D341Med (cell line): ENCODE measurements at places on chromosomes 3 and 15.

- peak; percentile 34 for DNase-seq
These were observed 283.8 kb downstream of the BBX start for GRCh38 chr3:107806536-107806935.

DNA sequence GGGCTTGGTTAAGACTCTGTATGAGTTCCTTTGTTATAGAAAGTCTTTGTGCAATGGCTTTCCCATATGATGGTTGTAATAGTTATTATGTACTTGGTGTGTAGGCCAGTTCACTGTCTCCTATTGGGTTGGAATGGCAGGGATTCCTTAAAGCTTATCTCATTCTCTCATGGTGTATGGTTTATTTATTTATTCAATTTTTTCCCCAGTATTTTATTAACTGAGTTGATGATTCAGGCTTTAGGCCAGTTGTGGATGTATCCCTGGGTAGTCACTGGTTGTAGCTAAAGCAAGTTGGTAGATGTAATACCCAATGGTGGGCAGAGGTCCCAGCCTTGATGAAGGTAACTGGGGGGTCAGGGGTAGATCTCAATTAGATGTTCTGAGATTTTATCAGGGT lies 349.4 kb downstream of the DOCK3 start:
- no peak for DNase-seq

- no peak for DNase-seq
These were observed 43.9 kb downstream of the SOX14 start for GRCh38 chr3:137807998-137808397.

DNA sequence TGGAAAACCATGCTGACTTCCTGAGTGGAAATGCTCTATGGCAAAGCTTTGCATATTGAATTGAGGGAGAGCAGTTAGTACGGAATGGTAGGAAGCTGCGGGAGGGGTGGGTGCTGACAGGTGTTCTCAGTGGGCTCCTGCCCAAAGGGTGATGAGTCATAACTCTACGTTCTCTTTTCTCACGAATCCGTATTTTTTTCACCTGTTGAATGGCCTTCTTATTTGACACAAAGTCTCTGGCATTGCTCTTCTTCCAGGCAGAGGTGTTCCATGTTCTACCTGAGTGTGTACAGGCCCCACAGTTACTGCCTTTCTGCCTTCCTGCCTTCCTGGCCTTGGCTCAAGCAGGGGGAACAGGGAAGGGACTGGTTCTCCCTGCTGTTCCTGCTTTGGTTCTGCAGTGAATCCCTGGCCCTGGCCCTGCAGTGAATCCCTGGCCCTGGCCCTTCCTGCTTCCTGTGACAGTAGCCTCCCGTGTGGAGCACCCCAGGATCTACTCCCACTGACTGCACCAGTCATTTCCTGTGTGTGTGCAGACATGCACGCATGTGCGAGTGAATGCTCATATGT lies 31.9 kb downstream of the TRAK1 start:
- DNase-seq, result no peak

GRCh38 chr15:63517202-63517601 lies 12.8 kb downstream of the USP3 start:
- no peak for DNase-seq

- no peak for DNase-seq
These were observed 10.4 kb upstream of the ZFYVE19 start for GRCh38 chr15:40796512-40796911.

DNA sequence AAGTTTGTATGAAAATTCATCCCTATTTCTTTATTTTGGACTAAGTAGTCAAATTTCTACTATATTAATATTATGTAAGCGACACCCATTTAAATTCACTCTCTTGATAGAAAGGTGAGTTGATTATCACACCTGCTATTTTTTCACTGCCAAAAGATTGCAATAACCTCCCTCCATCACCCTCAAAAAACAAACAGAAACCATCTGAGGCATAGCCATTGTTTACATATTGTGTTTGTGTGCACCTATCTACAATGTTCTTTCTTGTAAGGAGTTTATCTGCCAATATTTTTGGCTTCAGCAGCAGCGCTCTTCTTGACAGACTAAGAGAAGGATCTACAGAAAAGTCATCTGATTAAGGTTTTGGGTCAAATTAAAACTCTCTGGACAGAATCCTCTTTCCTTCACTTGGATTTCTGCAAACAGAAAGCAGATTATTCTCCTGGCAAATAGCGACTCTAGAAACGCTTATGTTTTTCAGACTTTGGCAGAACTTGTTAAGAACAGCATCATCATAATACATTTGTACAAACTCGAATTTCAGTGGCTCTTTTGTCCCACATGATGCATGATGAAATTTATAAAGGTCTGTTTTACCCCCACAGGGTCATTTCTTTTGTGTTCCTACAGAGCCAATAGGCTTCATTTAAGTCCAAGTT lies 48.6 kb downstream of the KCNMB2 start:
- no peak for DNase-seq

GRCh38 chr3:116299646-116300081 lies 145.6 kb downstream of the LSAMP start:
- DNase-seq, result no peak

GRCh38 chr3:156014489-156014888 lies 105.9 kb upstream of the KCNAB1 start:
- no peak for DNase-seq

GRCh38 chr3:23940775-23941174 lies 4.3 kb upstream of the NR1D2 start:
- no peak for DNase-seq

DNA sequence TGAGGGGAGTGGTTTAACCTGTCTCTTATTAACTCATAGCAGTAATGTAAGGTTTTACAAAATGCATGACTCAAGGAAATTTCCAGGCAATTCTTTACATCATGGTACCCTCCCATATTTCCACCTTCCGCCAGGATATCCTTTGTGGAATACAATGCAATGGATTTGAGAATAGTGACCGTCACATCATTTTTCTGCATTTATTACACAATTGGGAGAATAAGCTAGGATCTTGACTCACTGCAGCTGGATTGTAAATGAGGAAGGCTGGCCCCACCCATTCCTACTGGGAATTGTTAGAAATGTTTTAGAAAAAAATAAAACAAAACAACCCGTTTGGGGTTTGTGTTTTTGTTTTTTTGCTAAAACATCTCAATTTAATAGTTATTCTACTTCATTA lies 97.4 kb downstream of the IMPG2 start:
- no peak for DNase-seq

GRCh38 chr3:69081583-69082262 lies 1.6 kb upstream of the UBA3 start:
- DNase-seq, result peak; percentile 51

GRCh38 chr15:92663250-92663951 lies 7.8 kb upstream of the FAM174B start:
- no peak for DNase-seq

- DNase-seq, result no peak
These were observed 30.9 kb upstream of the MRPS22 start for GRCh38 chr3:139312959-139313358.

DNA sequence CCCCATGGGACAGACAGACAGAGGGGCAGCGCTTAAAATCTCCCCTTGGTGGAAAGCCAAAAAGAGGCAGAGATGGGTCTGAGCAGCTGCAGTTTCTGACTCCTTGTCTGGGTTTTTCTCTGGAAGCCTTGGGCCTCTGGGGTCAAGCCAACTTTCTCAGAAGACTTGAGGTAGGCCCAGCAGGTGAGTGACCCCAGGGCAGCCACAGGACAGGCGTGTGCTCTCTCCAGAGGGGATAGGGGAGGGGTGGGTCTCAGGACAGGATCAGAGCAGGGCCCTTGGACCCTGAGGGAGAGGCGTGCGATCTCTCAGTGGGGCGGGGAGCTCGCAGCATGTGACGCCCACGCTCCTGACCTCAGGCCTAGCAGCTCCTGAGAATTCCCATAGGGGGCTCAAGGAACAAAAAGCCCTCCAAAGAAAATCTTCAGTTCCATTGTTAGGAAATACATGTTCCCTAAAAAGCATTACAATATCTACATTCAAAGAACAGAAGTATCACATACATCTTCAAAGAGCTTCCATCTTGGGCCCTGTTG lies 34.6 kb upstream of the DUSP7 start:
- no peak for DNase-seq

DNA sequence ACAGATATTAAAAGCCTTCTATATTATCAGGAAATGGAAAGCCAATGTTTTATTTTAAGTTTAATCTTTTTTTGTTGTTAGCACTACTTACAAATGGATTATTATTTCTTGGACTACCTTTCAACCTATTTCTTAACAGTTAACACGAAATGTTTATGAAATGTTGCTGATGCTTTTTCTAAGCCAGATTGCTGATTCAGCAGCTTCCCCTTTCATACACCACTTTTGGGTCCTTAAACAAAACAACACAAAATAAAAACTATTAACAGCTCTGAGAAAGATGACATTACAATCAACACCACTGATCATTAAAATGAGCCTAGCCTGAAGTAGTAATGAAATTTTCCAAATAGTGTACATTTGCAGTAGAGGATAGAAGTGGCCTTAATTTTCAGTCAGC lies 99.2 kb upstream of the VEPH1 start:
- DNase-seq, result no peak

DNA sequence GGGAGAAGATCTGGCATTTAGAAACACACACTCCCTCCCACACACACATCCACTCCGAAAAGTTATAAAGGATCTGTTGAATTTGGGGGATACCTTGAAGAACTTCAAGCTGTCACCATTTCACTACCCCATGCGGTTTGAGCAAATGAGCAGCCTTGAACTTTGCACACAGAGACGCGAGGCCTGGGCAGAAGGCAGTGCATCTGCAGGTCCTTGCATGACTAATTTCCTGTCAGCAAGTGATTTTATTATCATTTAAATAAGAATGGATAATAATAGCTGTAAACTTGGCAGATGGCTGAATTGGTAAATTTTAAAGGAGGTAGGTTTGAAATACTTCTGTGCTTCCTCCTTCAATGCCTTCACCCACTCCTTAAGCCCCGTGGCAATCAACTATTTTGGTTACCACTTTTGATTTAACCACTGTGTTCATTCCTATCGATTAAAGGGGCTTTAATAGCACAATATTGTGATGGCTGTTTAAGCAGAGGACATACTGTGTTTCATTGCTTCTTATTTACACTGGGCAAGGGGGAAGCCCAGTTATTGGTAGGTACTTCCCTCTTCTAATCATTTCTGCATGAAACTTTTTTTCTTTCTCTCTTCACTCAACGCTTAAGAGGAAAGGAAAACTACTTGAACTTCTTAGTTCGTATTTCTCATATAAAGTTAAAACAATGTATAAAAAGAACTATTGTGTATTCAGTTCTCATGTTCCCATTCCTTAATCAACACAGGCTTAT lies 108.1 kb downstream of the ROBO2 start:
- no peak for DNase-seq

DNA sequence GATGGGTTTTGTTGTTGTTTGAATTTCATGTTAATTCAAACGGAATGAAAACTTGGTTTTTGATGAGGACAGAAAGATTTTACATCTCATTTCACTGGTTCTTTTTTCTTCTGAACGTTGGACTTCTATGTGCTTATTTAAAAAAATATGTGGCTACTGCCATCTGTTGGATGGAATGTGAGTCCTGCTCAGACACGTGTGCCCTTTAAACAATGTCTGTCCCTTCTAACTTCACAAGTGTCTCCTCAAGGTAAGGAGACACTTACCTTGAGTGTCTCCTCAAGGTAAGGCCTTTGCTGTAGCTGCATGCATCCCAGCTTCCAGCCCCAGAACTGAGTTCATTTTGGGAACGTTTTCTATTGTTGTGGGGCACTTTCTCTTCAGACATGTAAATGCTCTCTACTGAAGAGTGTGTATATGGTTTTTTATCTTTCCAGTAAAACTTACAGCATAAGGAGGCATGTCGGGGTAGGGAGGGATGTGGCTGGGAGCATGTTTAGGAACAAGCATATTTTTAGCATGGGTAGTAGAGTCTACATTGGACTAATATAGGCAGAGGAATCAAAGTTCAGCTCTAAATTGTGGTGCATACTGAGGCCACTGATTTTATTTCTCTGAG lies 63.1 kb upstream of the UBE3A start:
- DNase-seq, result peak; percentile 46

- no peak for DNase-seq
These were observed 230.9 kb upstream of the RORA start for GRCh38 chr15:61459785-61460707.

DNA sequence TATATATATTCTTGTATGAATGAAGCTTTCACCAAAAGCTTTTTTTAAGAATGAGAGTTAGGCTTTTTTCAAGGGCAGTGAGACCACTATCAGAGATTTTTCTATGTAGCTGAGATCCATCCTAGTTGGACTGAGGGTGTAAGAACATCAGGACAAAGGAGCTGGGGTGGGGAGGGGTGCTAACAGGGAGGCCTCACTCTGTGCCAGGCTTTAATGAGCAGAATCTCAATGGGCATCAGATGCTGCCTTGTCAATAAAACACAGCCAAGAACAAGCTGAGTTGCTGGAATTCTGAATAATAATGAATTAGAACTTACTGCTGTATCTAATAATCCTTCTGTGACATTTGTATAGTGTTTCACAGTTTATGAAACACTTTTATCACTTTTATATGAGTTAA lies 41.4 kb upstream of the USP3 start:
- no peak for DNase-seq

DNA sequence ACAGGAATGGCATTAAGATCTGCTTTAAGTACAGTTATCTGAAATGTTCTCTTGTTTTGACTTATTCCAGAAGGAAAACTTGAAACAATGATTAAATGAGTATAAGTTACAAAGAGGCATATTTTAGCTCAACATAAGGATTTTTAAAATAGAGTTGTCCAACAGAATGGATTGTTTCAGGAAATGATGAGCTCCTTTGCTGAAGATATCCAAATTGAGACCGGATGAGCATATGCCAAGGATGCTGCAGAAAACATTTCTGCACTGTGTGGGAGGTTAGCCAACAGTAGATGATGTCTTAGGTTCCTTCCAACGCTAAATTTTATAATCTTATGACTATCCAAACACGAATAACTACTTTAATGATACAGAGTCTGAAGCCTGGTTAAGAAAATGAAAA lies 226.5 kb upstream of the NANOGP8 start:
- no peak for DNase-seq

GRCh38 chr3:81554388-81554787 lies 207.1 kb downstream of the GBE1 start:
- no peak for DNase-seq

DNA sequence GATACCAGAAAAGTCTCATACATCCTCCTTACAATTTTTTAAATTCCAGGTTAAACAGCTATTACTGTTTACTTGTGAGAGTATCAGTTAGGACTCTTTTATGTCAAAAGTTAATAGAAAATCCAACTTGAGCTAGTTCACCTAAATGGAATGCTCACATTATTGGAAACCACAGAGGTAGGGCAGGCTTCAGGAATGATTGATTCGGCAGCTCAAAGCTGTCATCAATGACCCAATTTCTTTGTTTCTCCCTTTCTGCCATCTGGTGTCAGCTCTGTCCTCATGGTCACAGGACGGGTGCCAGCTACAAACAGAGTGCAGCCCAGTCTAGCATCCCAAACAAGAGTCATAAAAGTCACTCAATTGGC lies 32.2 kb downstream of the CFAP20DC start:
- no peak for DNase-seq

- DNase-seq, result no peak
These were observed 72.2 kb downstream of the ZNF148 start for GRCh38 chr3:125302932-125303331.

- peak; percentile 78 for DNase-seq
These were observed 940 bp upstream of the ACY1 start for GRCh38 chr3:51982352-51982837.

GRCh38 chr3:14396031-14396692 lies 6.2 kb upstream of the SLC6A6 start:
- DNase-seq, result no peak
